ENCODE measurements at places on chromosomes 2 and 18.

DNA sequence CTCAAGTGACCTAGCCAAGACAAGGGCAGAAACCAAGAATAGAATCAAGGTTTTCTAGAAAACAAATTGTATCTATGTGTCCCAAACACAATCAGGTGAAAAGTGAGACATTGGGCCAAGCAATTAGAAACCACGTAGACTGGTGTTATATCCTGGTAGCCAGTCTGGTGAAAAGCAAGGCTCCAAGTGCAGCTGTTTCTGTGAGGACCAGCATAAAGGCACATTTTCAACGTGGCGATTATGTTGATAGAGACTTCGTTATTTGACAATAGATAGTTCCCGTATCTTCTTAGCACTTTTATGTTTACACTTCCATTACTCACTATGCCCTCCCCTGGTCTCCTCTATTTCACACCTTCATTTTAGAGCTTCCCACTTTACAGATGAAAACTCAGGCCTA, 103.2 kb upstream of the ZFP36L2 start:
- no peak for DNase-seq

- no peak for DNase-seq
Measured at GRCh38 chr2:153891051-153891450, 19.3 kb downstream of the GALNT13 start.

DNA sequence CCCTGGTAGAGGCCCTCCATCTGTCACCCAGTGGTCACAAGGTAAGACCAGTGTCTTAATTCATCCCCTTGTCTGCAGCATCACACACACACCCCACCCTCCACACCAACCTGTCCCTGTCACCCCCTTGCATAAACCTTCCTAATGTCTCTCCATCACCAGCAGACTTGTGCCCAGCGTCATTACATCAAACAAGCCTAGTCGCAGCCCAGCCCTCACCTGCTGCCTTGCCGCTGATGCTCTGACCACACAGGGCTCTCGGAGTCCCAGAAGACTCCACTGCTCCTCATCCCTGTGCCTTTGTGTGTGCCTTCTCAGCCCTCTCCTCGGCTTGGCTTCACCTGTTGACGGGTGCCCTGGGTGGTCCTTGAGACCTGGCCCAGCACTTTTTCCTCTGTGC, 171.2 kb downstream of the GLI2 start:
- no peak for DNase-seq

DNA sequence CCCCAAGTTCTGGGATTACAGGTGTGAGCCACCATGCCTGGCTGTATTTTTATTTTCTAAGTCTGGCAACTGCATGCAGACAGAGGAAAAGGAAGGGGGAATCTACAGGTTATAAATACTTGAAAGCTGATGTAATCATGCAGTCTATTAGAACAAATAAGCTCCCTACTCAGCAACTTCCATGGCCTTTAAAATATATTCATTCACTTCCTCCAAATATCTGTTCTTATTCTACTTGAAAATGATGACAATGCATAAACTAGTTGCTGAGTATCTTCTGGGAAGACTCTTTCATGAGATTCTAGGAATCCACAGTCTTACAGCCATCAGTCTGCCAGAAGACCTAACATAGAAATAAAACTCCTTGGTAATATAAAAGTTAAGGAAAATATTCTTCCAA, 66.9 kb upstream of the NCKAP5 start:
- no peak for DNase-seq

DNA sequence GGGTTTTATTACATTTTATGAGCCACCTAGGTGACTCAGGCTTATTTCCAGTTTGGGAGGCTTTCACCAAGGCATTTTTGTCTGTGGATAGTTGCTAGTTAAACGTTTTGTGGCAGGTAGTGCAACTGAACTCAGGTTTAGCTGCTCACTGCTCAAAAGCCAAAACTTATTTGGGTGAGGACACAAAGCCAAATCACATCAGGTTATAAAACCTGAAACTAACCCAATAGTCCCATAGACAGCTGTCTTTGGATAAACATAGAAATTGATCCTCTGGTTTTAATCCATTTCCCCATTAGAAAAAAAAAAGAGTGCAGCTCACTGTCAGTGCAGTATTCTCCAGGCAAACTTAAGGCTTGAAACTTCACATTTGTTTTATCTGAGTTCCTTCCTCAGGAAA, 362.6 kb upstream of the TFPI start:
- no peak for DNase-seq

- no peak for DNase-seq
Measured at GRCh38 chr2:197294260-197294659, 16.3 kb downstream of the ANKRD44 start.

- no peak for DNase-seq
Measured at GRCh38 chr2:218329826-218330593, 26.6 kb upstream of the CATIP start.

DNA sequence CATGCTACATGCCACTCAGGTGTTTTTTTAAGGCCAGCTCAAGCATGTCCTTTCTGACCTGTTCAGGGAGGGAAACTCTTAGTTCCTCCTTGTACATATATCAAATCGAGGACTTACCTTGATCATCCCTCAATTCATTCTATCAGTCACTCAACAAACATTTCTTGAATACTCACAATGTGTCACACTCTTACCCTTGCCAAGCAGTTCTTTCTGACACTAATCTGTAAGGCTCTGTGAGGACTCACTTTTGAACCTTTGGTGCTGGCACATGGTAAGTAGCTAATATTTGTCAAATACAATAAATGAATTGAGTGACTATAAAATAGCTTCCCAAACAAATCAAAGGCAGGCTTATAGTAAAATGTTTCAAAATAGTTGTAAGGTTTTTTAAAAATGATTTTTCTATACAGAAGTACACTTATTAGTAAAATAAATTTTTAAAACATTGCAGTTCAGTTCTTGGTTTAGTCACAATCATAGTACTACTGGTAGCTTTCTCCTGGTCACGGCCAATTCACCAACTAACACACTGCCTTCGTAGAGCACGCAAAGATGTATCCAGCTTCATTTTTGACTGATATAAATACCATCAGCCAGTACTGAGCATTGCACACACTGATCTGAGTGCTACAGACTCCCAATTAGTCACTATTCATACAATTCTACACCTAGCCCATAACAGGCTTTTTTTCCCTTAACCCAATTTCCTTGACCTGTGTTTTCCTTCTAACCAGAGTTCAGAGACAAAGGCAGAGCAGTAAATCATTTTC, 50.9 kb downstream of the ZEB2 start:
- no peak for DNase-seq

GRCh38 chr2:188434018-188434417, 142.3 kb downstream of the GULP1 start:
- DNase-seq = no peak

DNA sequence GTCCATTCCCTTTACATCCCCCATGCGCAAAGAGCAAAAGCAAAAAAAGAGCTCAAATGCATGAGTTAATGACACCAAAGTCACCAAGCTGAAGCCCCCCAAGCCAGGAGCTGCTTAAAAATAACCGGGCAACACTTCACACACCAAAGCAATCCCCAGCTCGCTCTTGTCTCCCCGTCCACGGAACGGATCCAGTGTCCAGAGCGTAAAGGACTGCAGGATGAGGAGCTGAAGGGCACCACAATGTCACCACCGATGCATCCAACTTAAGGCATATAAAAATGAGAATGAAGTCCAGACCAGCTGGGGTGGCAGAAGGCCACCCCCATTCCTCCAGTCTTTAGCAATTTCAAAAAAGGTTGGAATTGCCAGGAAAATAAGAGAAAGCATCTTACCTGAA, 8.7 kb downstream of the SMAD7 start:
- DNase-seq = no peak

Measured in stimulated activated CD8-positive, alpha-beta memory T cell treated with anti-CD3 and anti-CD28 coated beads, Interleukin-12 subunit alpha, Interleukin-12 subunit beta, amount 100 ng/mL, for 1 hour (primary cell).